Left forelimb (tissue), 1 donor: ENCODE measurements at places on chromosomes 4 and X.

- no peak for DNase-seq
Measured at GRCh38 chr4:42345962-42346544, 51.2 kb upstream of the SHISA3 start.

GRCh38 chr4:154985673-154986072 lies 204.6 kb downstream of the RBM46 start:
- DNase-seq: no peak

- no peak for DNase-seq
Measured at GRCh38 chrX:111165902-111166301, 69.9 kb downstream of the PAK3 start.

DNA sequence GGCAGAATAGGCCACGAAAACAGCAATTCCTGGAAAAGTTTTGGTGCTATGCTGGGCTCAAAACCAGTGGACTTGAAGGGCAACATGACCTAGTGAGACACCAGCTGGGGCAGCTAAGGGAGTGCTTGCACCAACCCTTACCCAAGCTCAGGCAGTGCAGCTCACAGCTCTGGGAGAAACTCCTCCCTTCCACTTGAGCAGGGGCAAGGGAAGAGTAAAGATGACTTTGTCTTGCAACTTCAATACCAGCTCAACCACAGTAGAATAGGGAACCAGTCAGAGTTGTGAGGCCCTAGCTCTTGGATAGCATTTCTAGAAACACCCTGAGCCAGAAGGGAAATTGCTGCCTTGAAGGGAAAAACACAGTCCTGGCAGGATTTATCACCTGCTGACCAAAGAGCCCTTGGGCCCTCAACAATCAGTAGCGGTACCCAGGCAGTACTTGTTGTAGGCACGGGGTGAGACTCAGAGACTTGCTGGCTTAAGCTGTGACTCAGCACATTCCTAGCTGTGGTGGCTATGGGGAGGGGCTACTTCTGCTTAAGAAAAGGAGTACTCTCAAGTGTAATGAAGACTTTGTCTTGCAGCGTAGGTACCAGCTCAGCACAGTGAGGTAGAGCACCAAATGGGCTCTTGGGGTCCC lies 19.7 kb upstream of the ABCG2 start:
- DNase-seq: no peak

- DNase-seq: no peak
Measured at GRCh38 chr4:80308466-80308822, 27.1 kb upstream of the CFAP299 start.

GRCh38 chrX:130081421-130082045 lies 28.8 kb downstream of the ELF4 start:
- no peak for DNase-seq
